ENCODE measurements at places on chromosomes 2 and 18.

DNA sequence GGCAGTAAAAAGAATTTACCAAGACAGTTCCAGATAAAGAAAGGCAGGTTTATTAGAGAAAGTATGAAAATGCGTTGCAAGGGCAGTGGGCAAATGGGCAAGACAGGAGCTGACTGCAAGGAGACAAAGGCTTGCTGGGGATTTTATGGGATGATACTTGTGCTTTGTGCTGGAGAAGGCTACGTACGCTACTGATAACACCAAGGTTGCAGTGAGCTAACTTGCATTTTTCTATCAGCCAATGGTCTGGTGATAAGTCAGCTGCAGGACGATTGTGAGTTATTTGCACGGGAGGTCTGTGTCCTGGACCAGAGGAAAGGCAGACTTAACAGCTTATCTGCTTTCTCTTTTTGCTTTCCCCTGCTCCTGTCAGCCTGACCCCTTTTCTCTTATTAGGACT is 116.5 kb downstream of the PMS1 start:
- no peak for DNase-seq

DNA sequence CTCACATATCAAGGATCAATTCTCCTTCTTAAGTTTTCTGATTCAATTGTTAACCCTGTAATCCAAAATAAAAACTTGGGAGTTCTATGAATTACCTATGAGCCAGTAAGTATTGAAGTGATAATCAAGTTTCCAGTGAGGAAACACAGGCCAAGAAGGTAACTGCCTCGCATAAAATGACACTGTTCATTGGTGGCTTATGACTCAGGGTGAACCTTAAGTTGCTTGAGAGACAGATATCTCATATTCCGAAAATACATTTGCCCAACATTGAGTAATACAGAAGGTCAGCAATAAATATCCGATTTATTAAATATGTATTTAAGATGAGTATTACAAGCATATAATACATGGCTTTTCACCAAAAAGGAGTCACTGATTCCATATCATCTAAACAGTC is 31.9 kb downstream of the PSME4 start:
- no peak for DNase-seq

GRCh38 chr2:66667301-66667700 is 232.4 kb downstream of the MEIS1 start:
- no peak for DNase-seq

GRCh38 chr2:208929139-208929864 is 494.5 kb upstream of the MAP2 start:
- DNase-seq: no peak

All from CD4-positive, alpha-beta T cell treated with Interleukin-21 for 1 hour (primary cell).